Hepatocyte (in vitro differentiated cells): ENCODE measurements at places on chromosomes 7 and 10. TPM values are rescaled to one million over a fixed set of nuclear protein-coding genes. Genes with fewer than 3 reads are reported as not detected.

- DNase-seq = no peak
These were observed 232.5 kb upstream of the IGFBP3 start for GRCh38 chr7:46153583-46153950.

DNA sequence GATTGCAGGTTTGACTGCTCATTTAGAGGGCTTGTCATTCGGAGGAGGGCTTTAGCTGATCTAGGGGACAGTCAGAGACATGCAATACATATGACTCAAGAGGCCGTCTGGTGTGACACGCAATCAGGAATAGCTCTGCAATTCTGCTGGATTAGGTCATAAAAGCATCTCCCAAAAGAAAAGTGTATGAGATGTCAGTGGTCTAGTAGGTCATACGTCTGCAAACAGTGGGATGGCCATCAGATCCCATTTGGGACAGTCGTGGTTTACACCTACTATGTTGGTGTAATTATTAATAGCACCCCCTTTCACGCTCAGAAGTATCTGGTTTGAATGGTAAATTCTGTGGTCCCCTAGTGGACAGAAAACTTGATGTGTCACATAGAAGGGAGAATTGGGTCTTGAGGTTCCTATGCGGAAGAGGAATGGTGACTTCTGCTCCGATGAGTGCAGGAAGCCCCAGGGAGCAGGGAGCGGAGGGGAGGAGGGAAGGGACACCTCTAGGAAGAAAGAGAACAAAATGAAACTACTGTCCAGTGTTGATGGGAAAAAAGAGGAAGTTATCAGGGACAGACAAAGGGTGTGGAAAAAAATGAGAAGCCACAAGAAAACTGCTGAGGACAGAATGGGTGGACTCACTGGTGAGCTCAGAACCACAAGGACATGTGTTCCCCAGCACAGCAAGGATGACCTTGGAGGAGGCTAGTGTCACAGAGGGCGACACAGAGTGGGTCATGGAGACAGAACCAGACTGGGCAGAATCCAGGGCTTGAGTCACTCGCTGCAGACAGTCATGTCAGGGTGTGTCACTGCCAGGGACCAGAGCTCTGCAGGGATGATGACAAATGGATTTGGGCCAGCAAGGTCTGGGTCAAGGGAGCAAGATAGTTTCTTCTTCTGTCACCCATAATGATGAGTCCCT, 59.9 kb downstream of the MAP3K8 start:
- DNase-seq = no peak

- no peak for DNase-seq
These were observed 84.3 kb downstream of the CREM start for GRCh38 chr10:35210961-35211360.

The AASS gene
- total RNA-seq = 36.2 and 41.9 TPM in 2 replicates

DNA sequence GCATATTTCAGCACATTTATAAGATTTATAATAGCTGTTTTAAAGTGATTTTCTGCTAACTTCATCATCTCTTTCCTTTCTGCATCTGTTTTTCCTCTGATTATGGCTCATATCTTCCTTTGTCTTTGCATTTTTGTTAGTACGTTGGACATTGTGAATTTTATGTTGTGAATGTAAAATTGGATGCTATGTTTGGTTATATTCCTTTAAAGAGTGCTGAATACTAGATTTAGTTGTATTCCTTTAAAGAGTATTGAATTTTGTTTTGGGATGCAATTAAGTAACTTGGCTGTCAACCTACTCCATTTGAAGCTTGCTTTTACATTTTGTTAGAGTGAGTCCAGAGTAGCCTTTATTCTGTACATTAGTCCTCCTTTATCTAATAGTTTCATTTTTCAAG, 81.2 kb downstream of the ZNF777 start:
- no peak for DNase-seq

DNA sequence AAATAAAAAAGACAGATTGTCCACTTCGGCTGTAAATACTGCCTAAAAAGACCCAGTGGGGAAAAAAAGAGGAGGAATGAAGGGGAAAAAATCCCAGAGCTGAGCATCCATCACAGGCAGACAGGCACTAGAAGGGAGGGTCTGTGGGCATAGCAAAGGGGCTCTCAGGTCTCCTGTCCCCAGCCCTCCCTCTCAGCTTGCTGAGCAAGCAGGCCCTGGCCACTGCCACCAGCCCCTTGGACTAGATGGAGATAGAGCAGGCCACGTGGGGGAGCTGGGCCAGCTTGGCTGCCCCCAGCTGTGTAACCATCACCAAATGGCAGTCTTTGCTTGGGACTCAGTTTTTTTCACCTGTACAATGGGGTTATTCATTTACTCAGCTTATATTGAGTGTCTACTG, 141.6 kb upstream of the UNC5B start:
- no peak for DNase-seq

DNA sequence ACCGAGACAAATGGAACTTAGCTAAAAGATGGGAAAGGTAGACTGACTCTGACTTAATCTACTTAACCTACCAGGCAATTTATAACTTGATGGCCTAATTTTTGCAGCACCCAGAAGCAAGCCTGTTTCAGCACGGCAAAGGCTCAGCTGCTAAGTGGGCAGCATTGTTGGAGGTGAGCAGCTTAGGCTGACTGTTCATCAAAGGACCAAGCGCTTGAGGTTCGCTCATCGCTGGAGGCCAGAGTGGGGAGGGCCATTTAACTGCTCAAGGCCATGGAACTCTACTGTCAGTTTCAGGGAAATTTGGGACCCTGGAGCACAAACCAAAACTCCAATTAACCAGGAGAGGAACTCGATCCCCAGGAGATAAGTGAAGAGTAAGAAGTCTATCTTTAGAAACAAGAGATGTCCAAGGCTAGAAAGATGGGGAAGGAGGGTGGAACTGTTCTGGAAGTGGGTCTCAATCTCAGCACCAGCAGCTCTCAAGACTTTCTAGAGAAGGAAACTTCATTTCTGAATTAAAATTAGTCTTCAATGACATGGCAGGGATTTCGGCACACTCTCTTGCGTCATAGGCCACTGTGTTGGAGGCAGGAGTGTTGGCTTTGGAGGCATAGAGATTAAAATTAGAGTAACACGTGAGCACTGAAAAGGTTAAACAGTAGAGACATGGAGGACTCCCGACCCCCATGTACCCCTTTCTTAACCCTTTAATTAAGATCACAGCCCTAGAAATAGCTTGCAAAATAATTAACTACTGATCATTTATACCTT, 43.1 kb downstream of the EGFR start:
- no peak for DNase-seq

DNA sequence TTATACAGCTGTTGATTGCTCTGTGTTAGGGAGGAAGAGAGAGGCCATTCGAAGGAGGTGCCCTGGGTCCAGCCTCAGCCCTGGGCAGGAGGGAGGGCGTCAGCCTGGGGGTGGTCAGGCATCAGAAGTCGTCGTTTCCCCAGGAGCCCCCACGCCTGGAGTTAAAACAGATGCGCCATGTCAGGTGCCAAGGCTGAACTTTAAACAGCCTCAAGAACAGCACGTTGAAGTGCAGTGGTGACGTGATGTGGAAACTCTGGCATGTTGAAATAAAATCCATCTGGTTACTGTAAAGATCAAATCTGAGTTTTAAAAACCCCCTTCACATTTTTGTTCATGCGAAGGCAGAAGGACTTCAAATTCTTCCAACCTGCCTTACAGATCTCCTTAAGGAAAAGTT, 128.4 kb upstream of the PPP2R2D start:
- DNase-seq = no peak

The SMO gene
- total RNA-seq = 46.2 and 48.8 TPM in 2 replicates

The PDE1C gene
- 3.3 and 5.0 TPM in 2 replicates for total RNA-seq
